ENCODE measurements at places on chromosomes 12 and 14.

- DNase-seq, result no peak
These were observed 224.3 kb upstream of the NAV3 start for GRCh38 chr12:77606348-77606747.

DNA sequence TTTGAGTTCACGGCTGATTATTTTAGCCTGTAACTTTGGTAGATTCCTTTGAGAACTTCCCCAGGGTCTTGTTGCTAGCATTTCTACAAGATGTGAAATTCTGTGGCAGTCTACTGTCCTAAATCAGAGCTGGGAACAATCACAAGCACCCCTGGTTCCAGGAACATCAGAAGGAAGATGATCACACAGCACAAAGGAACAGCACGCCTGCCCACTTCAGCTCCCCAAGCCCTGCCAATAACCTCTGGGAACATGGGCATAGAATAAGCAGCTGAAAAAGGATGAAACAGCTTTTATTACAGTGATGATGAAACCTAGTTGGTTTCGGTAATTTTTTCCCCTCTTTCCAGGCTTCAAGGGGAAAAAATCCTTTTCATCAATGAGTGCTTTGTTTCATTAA is 12.3 kb downstream of the GPR19 start:
- no peak for DNase-seq

GRCh38 chr12:2113119-2113912 is 60.5 kb downstream of the CACNA1C start:
- no peak for DNase-seq

DNA sequence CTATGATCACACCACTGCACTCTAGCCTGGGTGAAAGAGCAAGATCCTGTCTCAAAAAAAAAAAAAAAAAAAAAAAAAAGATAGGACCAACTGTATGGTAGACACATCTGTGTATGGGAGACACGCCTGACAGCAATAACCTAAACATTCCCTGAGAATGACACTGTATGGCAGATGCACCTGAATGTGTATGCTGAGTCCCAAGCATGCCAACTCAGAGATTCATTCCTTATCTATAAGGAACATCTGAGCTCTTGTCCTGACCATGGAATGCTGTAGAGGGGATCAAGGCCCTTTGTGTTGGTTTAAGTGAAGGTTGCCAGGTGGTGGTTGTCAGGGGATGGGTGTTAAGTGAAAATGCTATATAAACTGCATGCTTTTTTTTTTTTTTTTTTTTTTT is 19.2 kb upstream of the LGALS3 start:
- no peak for DNase-seq

- DNase-seq, result no peak
These were observed 4.7 kb downstream of the CALCOCO1 start for GRCh38 chr12:53722450-53723041.

Data from naive thymus-derived CD4-positive, alpha-beta T cell (primary cell).